SJCRH30 (cell line): ENCODE measurements at places on chromosomes 2 and 18. TPM values are rescaled to one million over a fixed set of nuclear protein-coding genes. Genes with fewer than 3 reads are reported as not detected.

Gene ELOA2
- total RNA-seq: 0.06 TPM in 1 of 2 replicates, not detected in the other

Gene LIMS4
- total RNA-seq: 1.5 and 2.0 TPM in 2 replicates

Gene GAREM1
- total RNA-seq: 5.1 and 5.4 TPM in 2 replicates

Gene CGREF1
- total RNA-seq: 0.08 TPM in 1 of 2 replicates, not detected in the other

Gene NEU2
- not detected in 2 replicates for total RNA-seq

Gene HRH4
- total RNA-seq: not detected in 2 replicates

Gene GCC2
- total RNA-seq: 19.0 and 29.1 TPM in 2 replicates
